AG10803 (cell line): ENCODE measurements at places on chromosomes 7 and 10.

GRCh38 chr10:63585041-63585440, 63.8 kb downstream of the REEP3 start:
- DNase-seq: no peak

DNA sequence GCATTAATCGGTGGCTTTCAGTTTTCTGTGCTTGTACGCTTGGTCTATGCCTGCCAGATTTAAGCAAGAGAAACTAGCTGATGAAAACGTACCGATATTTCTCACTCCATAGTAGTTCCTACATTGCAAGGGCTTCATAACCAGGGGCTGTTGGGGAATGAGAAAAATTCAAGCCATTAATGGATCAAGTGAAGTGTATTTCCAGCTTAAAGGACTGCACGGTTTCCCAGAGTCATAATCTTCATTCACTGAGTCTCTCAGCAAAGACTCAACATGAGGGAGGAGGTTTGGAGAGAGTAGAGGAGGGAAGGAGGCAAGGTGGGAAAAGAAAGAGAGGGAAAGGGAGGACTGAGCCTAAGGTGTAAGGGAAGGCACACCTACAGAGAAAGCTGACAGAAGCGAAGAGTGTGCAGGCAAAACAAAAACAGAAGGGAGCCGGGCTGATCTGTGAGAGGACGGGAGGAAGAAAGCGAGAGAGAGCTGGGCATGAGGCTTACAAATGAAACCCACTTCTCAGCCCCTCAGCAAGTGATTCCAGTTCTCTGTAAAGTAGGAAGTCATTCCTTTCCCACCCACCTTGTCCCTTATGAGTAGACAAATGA, 625 bp downstream of the GIMAP2 start:
- no peak for DNase-seq

- DNase-seq: no peak
Observed at GRCh38 chr7:12074889-12075288, 136.2 kb upstream of the TMEM106B start.

GRCh38 chr10:127142136-127142535, 54.3 kb downstream of the INSYN2A start:
- DNase-seq: no peak

DNA sequence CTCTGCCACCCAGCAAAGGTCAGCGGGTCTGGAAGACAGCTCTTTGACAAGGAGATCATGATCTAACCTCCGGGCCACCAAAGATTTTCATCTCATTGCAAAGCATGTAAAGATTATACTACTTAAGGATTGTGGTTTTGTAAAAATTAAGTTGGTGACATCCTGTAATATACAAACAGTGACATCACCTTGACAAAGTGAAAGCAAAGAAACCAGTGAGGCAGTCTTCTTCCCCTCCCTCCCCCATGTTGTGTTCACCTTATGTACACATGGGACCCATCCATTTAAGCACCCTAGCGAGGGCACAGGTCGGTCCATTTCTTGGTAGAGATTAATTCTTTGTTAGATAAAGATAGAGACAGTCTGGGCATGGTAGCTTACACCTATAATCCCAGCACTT, 3.9 kb downstream of the MDH2 start:
- no peak for DNase-seq

GRCh38 chr10:3460420-3461128, 288.0 kb upstream of the PITRM1 start:
- no peak for DNase-seq

GRCh38 chr10:100033766-100034418, 24.1 kb upstream of the DNMBP start:
- DNase-seq: no peak

GRCh38 chr10:56551037-56551436, 190.0 kb upstream of the ZWINT start:
- DNase-seq: no peak

DNA sequence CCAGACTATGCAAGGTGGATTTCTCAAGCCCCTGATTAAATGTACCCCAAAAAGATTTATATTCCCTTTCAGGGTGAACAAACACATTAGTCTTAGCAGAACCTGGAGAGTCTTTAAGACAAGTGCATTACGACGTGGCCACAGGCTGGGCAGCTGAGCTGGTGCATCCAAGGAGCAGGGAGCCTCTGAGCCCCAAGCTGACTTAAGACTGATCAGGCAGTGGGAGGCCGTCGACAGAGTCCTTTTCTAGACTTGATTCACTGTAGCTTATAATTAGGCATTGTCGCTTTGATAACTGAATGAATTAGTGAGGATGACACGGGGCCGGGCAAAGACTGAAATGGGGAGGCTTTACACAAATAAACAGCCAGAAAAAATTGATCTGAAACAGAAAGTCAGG, 353.2 kb downstream of the GPAM start:
- no peak for DNase-seq

GRCh38 chr10:103492655-103493261, 747 bp upstream of the NEURL1 start:
- DNase-seq: no peak

DNA sequence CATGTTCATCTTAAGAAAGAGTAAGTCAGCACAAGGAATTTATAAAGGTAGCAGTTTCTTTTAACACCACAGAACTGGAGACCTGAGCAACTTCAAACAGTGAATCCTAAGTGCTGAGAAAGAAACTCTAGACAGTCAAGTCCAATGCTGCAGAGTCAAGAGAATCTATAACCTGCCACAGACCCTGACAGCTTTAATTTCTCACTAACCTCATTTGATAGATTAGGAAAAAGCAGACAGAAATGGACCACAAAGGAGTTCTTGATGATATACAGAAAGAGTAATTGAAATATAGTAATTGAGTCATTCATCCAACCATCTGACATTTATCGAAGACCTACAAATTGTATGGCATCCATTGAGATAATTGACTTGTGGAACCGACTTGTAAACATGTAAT, 847.0 kb downstream of the SORCS1 start:
- DNase-seq: no peak

- DNase-seq: no peak
Observed at GRCh38 chr7:132767378-132767777, 191.1 kb upstream of the PLXNA4 start.

DNA sequence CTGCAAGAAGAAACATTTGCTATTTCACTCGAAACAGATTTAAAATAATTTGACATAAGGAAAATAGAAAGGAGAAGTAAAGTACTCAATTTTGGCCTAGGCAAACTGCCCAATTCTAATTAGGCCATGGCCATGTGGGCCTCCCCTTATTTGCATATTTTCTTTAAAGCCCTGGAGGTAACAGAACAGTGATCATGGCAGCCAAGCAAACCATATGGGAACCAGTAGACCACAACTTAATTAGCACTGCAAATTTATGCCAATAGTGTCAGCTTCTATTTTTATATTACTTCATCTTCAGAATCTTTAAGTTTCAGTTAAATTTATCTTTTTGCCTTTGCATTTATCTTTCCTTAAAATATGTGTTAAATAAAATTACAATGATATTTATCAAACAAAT, 63.3 kb upstream of the THSD7A start:
- no peak for DNase-seq

GRCh38 chr7:97555857-97556421, 175.9 kb upstream of the TAC1 start:
- no peak for DNase-seq

DNA sequence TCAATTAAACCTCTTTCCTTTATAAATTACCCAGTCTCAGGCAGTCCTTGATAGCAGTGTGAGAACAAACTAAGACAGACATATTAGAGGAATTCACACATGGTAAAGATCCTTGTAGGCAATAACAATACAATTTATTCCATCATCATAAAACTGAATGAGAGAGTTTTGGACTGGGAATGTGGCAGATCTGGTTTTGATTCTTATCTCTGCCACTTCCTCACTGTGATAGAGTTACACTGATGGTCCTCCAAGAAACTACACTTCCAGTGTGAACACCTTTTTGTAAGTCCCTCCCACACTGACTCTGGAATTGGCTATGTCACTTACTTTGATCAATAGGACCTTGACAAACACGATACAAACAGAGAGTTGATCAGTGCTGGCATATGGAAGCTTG, 2.9 kb downstream of the ENO4 start:
- DNase-seq: no peak

DNA sequence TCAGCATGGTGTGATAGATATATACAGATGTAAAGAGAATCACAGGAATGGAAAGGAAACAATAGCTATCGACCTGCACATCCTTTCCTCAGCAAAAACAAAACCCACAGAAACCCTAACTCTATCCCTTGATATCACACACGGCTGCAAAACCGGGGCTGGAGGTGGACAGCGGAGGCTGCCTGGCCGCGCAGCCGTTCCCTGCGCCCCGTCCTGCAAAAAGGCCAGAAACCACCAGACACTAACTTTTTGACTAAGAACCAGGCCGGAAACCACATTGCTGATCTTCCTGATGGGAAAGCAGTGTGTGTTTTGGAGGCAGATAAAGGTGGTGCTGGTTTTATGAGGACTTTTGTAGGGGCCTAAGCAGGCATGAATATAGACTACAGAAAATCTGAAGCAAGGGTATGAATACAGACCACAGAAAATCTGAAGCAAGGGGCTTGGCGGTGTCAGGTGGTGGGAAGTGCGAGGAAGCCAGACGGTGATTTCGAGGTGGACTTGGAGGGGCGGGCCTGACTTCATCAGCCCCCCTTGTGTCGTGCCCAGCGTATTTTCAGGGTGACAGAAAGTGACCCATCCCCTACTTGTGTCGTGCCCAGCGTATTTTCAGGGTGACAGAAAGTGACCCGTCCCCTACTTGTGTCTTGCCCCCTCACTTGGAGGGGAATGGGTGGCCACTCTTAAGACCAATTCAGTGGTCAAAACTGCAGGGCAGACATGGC, 123.3 kb downstream of the WDR37 start:
- DNase-seq: no peak

DNA sequence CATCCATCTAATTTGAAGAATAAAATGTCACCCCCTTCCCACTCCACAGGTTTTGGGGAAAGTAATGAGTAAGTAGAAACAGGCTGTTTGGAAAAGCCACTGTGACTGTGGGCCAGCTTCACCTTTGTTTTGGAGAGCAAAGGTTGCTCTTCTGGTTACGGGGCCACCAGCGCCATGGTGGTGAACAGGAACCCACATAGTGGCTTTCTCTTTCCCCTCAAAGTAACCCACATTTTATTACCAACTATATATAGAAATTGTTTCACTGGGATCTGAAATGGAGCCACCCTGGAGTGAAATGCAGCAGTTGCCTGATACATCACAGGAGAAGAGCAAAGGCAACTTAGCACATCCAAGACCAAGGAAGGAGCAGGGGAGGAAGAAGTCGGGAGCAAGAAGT, 112.3 kb upstream of the EFCAB10 start:
- no peak for DNase-seq

DNA sequence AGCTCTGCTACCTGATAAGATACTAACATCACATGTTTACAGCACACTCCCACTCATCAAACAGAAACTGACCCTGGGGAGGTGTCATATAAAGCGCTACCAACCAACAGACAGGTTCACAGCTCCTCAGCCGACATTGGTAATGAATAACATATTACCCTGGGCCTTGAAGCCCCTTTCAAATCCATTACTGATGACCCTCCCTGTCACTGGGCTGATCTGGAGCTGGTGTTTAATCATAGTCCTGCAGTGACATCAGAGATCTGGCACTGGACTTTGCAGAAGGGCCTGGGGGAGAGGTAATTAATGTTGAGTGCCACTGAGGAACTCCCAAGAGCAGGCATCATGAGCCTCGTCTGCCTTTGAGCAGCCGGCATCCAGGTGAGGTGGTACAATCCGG, 306.5 kb upstream of the NFE2L3 start:
- DNase-seq: no peak

DNA sequence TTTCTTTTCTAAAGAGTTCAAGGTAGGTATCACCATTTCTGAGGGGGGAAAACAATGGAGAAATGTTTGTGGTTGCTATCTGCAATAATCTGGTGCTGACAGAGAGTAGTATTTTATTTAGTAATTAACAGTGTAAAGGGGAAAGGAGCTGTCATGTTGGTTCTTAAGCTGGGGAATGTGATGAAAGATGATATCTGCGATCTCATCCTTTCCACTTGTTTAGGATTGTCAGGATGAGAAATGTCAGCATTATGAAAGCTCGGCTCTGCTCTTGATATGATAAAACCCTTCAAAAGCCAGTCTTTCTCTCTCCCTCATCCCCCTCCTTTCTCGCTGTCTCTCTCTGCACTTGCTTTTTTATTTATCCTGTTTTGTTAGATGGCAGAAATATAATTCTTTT, 106.1 kb downstream of the POU6F2 start:
- DNase-seq: no peak

DNA sequence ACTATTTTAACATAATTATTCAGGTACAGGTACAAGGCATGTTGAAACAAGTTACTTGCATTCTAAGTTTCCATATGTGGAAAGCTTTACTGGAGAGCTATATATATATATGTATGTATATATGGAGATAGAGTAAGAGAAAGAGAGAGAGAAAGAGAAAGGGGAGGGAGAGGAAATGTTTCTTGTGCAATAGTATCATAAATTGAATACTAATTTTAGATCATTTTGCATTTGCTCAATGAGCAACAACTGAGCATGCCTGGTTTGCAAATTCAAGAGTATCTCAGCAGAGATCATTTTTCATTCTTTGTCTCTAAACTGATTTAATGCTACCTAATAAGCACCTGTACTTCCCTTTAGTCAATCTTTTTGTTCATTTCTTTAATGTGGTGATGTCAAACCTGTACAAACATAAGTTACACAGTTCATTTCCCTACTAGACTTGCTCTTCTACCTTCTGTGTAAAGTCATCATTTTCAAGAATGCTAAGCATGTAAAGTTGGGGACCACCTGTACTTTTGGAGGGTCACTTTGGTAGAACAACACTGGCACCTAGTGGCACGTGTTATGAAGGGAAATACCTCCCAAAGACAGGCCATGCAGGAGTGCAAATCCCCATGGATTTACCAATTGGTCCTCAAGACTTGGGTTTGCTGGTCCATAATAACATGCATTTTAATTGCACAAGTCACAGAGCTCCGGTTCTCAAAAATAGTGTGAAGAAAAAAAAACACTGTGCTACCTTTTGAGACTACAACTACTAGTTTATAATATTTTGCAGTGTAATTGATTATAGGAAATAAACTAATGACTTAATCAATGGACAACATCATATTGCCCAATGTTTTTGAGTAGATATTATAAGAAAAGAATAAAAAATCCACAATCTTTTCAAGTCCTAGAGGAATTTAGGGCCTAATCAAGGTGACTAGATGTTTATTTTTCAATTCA, 431.2 kb upstream of the IGFBP3 start:
- peak; percentile 77 for DNase-seq

GRCh38 chr10:103845972-103846371, 9.4 kb downstream of the SH3PXD2A start:
- no peak for DNase-seq

DNA sequence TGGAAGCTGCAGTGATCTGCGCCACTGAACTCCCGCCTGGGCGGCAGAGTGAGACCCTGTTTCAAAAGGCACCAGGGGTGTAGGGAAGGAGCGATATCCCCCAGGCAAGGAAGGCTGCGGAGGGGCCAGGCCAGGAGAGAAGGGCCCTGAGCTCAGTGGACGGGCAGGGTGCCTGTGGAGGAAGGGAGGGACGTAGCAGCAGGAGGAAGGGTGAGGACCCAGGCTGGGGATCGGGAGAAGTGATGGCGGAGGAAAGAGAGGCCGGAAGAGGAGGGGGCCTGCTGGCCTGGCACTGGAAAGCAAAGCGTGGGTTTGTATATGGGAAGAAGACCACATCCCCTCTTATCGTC, 45.6 kb downstream of the ALOX5 start:
- no peak for DNase-seq

- DNase-seq: no peak
Observed at GRCh38 chr10:90912174-90912573, 8.7 kb downstream of the ANKRD1 start.

- no peak for DNase-seq
Observed at GRCh38 chr10:12603766-12604470, 254.6 kb downstream of the CAMK1D start.
